ENCODE measurements at places on chromosomes 13 and 19. TPM values are rescaled to one million over a fixed set of nuclear protein-coding genes. Genes with fewer than 3 reads are reported as not detected.

The FXYD7 gene
- not detected for total RNA-seq

The ZNF473 gene
- 5.1 TPM for total RNA-seq

The KIR3DL1 gene
- total RNA-seq: not detected

The TUBA3C gene
- total RNA-seq: not detected

The ZIK1 gene
- 3.6 TPM for total RNA-seq

The CBY2 gene
- not detected for total RNA-seq

All from epithelial cell of proximal tubule (primary cell).